ENCODE measurements at places on chromosomes 13 and 19.

- DNase-seq = no peak
Measured at GRCh38 chr19:7109678-7110289, 40.3 kb downstream of the ZNF557 start.

- no peak for DNase-seq
Measured at GRCh38 chr13:31437975-31438374, 238.2 kb downstream of the B3GLCT start.

DNA sequence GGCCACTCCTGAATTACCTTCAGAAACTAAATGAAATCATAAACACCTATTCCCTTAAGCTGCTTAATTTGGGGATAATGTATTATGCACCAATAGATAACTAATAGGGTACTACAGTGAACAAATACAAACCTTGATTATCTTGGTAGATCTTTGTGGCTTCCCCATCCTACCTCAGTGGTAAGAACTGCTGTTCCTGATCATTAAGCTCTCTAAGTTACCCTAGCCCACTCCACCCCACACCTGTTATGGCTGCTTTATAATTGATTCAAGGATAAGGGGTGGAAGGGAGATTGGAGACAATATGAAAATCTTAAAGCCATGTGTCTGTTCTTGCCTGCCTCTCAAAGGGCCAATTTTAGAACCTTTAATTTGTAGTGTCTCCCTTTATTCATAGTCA is 121.2 kb downstream of the LMO7 start:
- DNase-seq = no peak

- no peak for DNase-seq
Measured at GRCh38 chr13:71820699-71821098, 46.3 kb downstream of the DACH1 start.

DNA sequence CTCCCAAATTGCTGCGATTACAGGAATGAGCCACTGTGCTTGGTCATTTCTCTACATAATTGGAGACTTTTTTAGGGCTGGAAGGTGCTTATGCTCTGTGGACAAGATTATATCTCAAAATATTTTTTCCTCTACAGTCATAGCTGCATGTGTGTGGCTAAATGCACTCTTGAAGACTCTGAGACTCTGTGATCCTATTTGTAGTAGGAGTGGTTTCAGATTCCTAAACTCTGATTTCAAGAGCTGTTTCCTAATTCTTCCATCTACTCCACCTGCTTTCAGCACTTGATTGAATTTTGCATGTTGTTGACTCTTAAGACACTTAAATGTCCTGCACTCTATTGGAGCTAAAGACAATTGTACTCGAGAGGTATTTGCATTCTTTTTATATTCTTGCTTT is 78.0 kb downstream of the KLF5 start:
- DNase-seq = no peak

- no peak for DNase-seq
Measured at GRCh38 chr13:32164622-32165268, 133.2 kb downstream of the FRY start.

DNA sequence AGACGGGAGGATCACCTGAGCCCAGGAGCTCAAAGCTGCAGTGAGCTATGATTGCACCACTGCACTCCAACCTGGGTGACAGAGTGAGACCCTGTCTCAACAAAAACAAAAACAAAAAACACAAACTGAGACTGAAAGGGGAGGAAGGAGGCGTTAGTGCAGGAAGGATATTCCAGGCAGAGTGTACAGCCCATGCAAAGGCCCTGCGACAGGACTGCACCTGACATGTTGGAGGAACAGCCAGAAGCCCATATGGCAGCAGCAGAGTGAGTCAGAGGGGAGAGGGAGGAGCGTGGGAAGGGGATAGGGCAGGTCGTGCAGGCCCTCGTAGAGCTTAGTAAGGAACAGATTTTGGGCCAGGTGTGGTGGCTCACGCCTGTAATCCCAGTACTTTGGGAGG is 3.2 kb downstream of the ZNRF4 start:
- DNase-seq = no peak

DNA sequence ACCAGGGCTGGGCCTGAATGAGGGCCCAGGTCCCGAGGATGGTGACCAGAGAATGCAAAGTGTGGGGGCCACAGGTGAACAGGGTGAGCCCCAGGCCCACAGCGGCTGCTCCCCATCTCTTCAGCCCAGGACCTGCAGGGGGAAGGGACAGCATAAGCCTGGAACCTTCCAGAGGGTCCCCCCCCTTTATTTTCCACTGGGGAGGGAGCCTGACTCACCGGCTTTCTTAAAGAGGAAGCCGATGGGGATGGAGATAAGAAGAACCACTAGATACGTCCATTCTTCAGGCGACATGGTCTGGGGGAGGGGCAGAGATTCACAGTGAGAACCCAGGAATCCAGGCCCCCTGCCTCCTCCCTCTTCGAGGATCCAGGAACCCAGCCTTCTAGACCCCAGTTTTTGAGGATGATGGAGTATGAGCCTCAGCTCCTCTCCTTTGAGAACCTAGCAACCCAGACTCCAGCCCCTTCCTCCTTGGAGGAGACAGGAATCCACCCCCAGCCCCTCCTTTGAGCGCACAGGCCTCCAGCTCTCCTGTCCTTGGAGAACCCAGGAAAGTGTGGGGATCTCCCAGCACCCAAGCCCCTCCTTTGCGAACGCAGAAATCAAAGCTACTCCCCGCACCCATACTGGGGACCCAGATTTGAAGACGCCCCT is 1.0 kb downstream of the MBOAT7 start:
- DNase-seq = no peak

- no peak for DNase-seq
Measured at GRCh38 chr19:43678512-43679261, 8.7 kb upstream of the PLAUR start.

GRCh38 chr19:15022752-15023151 is 26.5 kb upstream of the CASP14 start:
- no peak for DNase-seq

GRCh38 chr13:105719859-105720258 is 815.6 kb downstream of the EFNB2 start:
- no peak for DNase-seq

GRCh38 chr13:73189362-73189761 is 130.6 kb downstream of the KLF5 start:
- DNase-seq = no peak

GRCh38 chr19:42130254-42130573 is 2.0 kb downstream of the POU2F2 start:
- DNase-seq = no peak
